ENCODE measurements at places on chromosomes 1 and 21.
A peak's percentile ranks its signal among the peaks of the same experiment; 100 is the strongest.

- DNase-seq, result no peak
These were observed 859 bp upstream of the LRRC8B start for GRCh38 chr1:89523572-89524368.

- no peak for DNase-seq
These were observed 7.9 kb upstream of the PIK3CD start for GRCh38 chr1:9643351-9644256.

GRCh38 chr1:15953791-15954241 is 22.1 kb downstream of the ZBTB17 start:
- DNase-seq, result no peak

DNA sequence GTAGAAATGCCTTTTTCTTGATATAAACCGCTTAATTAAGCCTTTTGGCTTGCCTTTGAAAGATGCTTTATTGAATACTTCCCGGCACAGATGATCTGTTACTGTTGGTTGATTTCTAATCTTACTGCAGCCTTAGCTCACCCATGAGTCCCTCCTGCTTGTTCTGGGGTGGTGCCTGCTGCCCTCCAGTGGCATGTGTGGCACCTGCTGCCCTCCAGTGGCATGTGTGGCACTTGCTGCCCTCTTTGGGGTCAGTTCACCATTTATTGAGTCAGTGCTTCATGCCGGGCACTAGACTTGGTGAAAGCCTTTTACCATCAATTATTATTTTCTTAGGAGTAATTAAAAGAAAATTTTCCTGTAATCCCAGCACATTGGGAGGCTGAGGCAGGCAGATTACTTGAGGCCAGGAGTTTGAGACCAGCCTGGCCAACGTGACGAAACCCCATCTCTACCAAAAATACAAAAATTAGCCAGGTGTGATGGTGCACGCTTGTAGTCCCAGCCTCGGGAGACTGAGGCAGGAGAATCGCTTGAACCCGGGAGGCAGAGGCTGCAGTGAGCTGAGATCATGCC is 54.3 kb downstream of the ADARB1 start:
- DNase-seq, result peak; percentile 86

GRCh38 chr1:59094001-59094400 is 202.9 kb upstream of the FGGY start:
- DNase-seq, result no peak

- DNase-seq, result peak; percentile 87
These were observed 42.8 kb upstream of the DMBX1 start for GRCh38 chr1:46446646-46447498.

GRCh38 chr1:50974618-50974935 is 4.5 kb downstream of the CDKN2C start:
- no peak for DNase-seq

DNA sequence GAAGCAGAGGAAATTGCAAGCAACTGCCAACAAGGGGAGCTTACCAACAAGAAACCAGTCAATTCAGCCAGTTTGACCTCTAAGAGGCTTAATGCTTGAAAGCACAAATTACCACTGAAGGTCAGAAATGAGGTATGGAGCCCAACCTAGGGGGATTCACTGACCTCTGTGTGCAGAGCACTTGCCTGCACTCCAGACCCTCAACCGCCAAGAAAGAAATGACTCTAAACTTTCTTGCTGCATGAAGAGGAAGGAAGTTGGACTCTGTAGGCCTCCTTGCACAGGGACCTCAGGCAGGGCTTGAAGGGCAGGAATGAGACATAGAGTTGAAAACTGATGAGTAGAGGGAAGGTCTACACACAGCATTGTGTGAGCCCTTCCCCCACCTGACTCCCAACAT is 10.0 kb downstream of the ARMH1 start:
- no peak for DNase-seq

- peak; percentile 47 for DNase-seq
These were observed 50.6 kb upstream of the CNTN2 start for GRCh38 chr1:204992201-204992997.

DNA sequence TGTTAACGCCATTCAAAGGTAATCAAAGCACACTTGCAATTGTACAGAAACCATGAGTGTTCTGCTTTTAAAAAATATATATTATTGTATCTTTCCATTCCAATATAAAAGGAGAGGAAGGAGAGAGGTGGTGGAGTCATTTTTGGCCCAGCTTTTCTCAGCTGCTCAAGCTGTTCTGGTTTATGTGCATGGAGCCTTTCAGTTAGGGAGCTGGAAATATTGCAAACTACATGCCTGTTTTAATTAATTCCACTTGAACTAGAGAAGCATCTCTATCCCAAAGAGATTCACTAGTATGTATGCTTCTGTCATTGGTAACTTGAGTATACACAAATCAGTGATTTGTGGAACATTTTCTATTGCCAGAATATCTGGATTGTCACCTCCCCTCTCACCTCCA is 28.5 kb upstream of the C1orf105 start:
- DNase-seq, result no peak

- DNase-seq, result no peak
These were observed 150.6 kb downstream of the CDC7 start for GRCh38 chr1:91651243-91651642.

DNA sequence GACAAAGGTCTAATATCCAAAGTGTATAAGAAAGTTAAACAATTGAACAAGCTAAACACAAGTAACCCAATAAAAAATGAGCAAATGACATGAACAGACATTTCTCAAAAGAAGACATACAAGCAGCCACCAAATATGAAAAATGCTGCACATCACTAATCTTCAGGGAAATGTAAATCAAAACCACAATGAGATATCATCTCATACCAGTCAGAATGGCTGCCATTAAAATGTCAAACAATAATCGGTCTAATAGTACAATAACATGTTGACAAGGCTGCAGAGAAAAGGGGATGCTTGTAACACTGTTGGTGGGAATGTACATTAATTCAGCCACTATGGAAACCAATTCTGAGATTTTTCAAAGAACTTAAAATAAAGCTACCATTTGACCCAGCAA is 264.1 kb downstream of the AKT3 start:
- DNase-seq, result no peak

DNA sequence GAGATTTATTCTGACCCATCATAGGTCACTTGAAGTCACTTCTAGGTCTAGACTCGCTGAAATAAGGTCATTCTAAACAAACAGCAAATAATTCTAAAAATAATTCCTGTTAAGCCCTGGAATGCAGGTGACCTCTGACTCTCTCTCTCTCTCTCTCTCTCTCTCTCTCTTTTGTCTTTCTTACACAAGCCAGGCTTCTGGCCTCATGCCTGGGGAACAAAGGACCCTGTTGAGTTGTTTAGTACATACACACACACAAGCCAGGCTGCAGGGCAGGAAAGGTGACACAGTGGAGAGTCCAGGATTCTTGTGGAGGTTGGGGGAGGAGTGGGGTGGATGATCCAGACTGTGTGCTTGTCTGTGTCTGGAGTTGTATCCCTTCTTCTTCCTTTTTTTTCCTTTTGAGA is 4.0 kb upstream of the MEX3A start:
- DNase-seq, result no peak

GRCh38 chr1:114979278-114979891 is 50.2 kb upstream of the TSHB start:
- DNase-seq, result peak; percentile 79

GRCh38 chr1:41416552-41417334 is 55.5 kb downstream of the FOXO6 start:
- DNase-seq, result peak; percentile 67

- no peak for DNase-seq
These were observed 1.6 kb upstream of the PFKL start for GRCh38 chr21:44298301-44298700.

GRCh38 chr1:66495495-66495894 is 38.5 kb upstream of the SGIP1 start:
- DNase-seq, result no peak

- no peak for DNase-seq
These were observed 6.6 kb upstream of the CALML6 start for GRCh38 chr1:1908506-1908791.

DNA sequence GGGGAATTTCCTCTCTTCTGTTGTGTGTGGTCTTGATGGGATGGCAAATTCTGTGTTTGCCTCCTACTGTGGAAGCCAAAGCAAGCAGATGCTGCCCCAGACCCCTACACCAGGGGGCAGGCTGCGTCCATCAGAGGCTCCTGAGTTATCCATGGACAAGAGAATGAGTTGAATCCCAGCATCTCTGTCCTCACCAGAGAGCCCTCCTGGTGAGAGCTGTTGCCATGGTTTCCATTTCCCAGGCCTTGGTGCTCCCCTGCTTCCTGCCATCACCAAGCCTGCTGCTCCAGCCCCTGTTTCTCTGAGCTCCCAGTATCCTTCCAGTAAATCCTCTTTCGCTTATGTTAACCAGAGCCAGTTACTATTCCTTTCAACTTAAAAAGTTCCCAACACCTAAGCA is 20.4 kb upstream of the GNG12 start:
- DNase-seq, result no peak

DNA sequence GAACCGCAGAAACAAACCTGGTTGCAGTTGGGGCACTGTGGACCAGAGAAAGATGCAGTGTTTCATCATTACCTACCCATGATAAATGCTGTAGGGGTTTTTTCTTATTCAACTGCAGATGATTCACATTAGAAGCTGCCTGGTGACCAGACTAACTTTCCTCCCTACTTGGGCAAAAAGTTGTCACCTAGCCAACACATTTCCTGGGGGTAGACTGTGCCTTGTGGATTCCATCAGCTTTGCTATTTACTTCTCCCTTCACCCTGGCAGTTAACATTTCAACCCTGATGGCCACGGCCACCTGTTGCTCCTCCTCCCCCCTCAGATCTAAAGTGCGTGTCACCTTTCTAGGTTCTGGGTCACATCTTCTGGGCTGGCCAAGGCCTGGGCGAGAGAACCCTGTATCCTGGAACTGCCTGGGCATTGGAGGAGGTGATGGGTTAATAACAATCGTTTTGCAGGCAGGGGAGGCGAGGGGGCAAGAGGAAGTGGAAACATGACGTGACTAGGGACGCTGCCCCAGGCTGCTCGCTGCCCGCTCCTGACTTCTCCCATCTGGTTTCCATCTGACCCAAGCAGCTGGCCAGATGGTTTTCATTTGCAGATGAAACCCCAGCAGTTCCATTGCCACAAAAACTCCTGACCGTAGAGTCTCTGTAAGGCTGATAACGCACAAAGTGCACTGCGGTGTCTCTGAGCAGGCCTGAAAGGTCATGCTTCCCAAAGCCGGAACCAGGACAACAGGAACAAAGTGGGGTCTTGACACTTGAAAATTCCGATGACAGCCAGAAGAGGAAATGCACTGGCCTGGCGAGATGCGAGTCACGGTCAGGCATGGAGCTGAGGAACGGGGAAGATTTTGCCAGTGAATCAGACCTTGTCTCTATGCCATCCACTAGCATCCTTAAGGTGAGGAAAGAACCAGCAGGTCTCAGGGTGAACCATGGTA is 36.6 kb downstream of the CAPZB start:
- no peak for DNase-seq

GRCh38 chr1:236907205-236907604 is 97.0 kb downstream of the MT1HL1 start:
- DNase-seq, result no peak

DNA sequence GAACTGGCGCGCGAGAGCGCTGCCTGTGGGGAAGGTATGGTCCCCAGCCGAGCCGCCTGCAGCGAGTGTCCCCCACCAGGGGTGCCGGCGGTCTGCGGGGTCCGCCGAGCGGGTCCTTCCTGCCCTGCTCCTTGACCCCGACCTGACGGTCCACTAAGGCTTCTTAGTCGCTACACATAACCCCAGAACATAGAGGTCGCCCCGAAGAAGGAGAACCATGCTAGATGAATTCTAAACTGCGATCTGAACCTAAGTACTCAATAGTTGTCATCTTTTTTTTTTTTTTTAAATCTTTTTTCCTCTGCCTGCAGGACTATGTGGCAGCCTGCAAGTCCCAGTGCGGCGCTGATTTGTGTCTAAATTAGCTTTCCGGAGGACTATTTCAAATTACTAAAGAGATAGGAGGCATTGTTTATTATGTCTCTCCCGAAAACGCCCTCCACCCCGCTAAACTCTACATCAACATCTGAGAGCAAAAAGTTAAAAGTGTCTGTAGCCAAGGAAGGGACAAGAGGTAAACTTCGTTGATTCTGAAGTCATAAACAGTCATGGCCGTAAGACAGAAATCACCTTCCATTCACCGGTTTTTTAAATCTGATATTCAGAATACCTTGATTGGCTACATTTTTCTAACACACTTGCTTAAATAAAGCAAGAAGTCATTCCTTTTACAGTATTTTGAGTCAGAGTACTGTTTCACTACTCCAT is 476 bp downstream of the AXDND1 start:
- no peak for DNase-seq

DNA sequence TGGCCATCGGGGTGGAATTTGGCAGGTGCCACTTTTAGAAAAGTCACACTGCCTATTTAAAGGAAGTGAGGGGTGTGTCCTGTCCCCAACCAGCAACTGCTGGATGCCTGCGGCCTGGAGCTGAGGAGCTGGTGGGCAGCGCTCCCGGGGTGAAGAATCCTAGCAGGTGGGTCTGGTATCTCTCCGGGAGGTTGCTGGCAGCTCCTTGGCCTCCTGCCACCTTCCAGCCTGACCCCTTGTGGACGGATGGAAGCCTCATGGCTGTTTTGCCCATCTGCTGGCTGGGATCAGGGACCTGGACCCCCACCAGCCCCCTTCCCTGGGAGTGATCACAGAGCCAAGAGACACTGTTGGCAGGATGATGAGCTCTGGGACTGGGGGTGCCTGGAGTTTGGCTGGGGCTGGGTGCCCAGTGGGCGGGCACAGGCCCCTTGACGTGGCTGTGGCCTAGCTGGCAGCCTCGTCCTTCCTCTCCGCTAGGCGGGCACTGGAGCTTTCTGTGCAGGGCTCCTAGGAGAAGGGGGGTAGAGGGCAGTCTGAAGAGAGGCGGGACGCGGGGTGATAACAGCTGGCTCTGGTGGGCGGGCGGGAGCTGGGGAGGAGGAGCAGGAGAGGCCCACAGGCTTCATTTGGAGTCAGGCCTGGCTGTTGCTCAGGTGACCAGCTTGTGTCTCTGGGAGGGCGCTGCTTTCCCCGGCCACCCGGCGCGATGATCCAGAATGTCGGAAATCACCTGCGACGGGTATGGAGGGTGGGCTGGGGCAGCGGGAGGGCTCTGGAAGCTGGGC is at the start of gene ACOT11:
TSS of gene ACOT11 (plus strand) at position 628 of the 788 bp plus-strand sequence. CDS start at position 710, 82 bp downstream.
- DNase-seq, result no peak

DNA sequence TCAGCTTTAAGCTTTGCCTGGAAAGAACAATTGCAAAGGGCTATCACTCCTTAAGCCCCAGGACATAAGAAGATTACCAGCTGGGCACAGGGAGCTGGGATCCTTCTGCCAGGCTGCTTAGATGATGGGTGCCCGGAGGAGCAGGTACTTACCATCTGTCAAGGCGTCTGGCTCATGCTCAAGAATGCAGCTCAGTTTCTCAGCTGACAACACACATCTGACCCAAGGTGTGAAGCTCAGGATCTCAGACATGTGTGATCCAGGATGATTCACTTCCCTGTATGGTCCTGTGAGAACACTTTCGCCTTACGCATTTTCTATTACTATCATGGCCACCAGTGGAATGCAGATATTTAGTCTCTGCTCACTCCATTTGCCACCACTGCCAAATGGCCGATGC is 14.7 kb upstream of the DISC1 start:
- DNase-seq, result no peak

GRCh38 chr1:97919585-97920261 is 1.1 kb downstream of the DPYD start:
- no peak for DNase-seq

DNA sequence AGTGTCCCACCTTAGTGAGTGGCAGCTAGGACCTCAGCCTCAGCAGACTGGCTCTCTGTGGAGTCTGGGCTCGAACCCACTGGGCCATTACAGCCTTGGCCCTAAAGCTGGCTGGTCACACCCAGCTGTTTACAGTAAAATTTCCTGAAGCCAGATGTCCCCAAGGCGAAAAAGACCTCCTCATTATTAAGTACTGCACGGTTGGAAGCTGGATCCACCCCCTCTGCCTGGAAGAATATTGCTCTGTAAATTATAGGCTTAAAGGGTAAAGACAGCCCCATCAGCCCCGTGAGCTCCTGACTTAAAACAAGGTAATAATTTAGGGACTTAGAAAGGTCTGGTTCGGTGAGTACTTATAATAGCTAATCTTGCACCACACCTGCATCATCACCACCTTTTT is 30.3 kb upstream of the TMEM51 start:
- no peak for DNase-seq

Data from activated naive CD4-positive, alpha-beta T cell treated with anti-CD3 and anti-CD28 coated beads, Interleukin-2, amount 10 ng/mL, durations not matched to agents 7 days and 5 days (primary cell).